ENCODE measurements at places on chromosomes 16 and 17.

- DNase-seq: no peak
Observed at GRCh38 chr17:28174352-28175046, 132.0 kb downstream of the NLK start.

DNA sequence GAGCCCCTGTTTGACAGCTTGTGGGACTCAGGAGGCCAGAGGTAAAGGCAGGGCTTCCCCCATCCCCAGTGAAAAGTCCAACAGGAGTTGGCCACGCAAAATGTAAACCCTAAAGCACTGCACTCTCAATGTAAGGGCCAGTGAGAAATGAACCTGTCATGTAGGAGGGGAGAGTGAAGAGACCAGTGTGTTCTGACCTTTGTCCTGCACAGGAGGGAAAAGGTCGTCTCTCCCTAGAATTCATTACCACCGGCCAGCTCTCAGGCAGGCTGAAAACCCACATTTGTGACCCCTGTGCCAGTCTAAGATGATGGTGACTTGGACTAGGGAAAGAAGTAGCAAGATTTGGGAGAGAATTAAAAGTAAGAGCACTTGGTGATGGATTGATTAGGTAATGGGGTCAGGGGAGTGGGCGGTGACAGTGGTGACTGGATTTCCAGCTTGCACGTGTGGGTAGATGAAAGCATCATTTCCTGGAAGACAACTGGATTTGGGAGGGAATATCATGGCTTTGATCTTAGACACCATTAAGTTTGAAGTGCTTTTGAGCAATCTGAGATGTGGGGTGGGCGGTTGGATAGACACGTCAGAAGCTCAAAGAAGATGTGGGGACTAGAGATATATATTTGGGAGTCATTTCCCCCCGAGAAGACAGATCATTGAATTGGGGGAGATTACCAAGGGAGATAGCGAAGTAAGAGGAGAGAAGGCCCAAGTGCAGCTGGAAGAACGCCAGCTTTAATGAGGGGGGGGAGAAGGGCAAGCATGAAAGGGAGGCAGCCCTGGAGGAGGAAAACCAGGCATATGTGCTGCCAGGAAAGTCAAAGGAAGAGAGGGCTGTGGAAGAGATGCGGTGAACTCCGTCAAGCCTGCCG lies 119.5 kb downstream of the NTN1 start:
- no peak for DNase-seq

DNA sequence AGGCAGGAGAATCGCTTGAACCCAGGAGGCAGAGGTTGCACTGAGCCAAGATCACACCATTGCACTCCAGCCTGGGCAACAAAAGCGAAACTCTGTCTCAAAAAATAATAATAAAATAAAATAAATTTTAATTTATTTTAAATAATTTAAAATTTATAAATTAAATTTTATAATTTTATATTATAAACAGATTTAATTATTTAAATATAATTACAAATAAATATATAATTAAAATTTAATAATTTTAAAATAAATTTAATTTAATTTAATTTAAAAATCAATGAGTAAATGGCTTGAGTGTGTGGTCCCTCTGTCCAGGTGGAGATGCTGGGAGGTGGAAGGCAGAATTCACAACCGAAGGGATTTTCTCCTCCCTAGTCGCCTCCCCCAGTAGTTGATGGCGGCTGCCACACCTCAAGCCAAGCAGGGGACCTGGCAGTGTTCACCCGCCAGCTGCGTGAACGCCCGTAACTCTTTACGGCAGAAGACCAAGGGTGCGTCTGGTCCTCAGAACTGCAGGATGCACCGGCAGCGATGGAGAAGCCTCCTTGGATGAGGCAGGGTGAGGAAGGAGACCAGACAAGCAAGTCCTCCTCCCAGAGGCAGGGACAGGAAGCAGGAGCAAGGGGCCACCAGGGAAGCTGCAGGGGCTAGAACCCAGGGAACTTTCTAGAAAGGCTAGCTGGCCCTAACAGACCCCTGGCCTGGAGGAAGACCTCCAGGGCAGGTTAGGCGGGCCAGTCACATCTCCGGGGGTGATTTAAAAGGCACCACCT lies 22.9 kb upstream of the KRT17 start:
- DNase-seq: no peak

DNA sequence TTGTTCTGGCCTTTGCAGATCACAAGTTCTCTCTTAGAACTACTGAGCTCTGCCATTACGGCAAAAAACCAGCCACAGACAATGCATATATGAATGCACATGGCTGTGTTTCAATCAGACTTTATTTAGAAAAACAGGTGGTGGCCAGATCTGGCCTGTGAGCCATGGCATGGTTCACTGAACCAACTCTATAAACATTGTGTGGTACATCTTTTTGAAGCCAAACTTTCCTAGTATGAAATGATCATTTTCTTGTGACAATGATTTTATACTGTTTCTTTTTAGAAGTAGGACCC lies 65.9 kb upstream of the AMZ2 start:
- DNase-seq: no peak

DNA sequence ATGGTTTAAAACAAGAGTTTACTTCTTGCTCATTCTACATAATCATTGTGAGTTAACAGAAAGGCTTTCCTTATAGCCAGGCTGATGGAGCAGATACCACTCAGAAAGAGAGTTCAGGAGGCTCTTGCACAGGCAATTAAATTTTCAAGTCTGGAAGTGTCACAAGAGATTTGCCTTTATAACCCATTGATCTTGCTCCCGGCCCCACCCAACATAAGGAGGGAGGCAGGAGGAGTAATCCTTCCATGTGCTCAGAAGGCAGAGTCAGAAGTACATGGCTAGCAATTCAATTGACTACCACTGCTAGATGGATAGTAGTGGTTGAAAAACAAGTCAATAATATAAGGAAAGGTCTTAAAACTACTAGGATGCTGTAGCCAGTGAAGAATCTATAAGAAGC lies 346.3 kb upstream of the CDH11 start:
- DNase-seq: no peak

DNA sequence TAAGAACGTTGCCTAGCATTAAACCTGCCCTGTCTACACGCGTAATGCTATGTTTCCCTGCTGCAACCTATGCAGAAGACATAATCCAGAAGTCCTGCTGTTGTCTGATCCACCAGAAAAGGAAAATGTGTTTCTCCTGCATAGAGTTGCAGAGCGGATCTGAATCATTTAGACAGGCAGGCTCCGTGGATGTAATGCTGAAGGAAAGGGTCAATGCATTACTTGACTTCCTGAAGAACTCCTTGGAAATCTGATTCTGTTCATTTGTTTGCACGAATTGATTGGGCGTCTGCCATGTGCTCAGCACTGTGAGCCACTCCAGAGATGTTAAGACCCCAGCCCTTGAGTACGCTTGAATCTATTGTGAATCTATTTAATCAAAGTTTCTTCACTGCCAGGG lies 83.4 kb downstream of the FOXL1 start:
- DNase-seq: no peak

DNA sequence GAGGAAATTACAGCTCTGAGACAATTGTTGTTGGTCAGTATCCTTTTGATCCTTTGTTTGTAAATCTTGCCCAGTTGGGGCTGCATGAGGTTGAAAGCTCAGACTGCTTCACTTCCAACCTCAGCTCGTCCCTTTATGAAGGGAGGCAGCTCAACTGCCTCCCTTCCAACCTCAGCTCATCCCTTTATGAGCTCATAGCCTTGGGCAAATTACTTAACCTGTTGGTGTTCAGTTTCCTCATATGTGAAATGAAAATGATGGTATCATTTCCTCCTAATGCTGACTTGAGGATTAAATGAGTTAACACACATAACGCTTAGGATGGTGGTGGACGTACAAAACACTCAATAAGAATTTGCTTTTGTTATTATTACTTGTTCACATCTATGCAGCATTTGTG lies 265.1 kb downstream of the CDH13 start:
- no peak for DNase-seq

DNA sequence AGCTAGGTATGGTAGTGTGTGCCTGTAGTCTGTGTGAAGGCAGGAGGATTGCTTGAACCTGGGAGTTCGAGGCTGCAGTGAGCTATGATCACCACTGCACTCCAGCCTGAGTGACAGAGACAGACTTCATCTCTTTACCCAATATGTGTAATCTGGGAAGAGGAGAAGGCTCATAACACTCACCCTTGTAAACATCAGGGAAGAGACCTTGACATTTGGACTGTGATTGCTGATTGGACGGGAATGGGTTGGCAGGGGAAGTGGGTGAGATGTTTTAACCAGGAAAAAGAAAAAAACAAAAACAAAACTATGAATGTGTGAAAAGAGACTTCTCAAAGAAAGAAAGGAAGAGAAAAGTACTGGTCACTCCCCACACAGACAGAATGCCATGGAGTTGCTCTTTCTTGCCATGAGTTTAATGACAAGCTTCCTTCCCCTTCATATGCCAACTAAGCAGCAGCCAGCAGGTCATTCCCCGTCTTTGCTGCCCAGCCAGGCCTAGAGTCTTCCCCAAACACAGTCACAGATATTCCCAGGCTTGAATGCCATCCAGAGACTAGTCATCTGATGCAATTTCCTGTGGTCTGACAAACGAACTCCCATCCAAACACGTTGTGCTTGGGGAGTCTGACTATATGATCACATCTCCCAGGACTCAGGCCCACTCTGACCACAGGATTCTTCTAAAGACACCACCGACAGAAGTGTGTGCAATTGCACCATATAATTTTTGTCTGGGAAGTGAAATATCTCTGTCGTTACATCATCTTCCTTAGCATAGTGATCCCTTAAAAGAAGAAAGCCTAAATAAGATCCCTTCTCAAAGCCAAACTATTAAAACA lies 3.6 kb upstream of the XAF1 start:
- DNase-seq: no peak

DNA sequence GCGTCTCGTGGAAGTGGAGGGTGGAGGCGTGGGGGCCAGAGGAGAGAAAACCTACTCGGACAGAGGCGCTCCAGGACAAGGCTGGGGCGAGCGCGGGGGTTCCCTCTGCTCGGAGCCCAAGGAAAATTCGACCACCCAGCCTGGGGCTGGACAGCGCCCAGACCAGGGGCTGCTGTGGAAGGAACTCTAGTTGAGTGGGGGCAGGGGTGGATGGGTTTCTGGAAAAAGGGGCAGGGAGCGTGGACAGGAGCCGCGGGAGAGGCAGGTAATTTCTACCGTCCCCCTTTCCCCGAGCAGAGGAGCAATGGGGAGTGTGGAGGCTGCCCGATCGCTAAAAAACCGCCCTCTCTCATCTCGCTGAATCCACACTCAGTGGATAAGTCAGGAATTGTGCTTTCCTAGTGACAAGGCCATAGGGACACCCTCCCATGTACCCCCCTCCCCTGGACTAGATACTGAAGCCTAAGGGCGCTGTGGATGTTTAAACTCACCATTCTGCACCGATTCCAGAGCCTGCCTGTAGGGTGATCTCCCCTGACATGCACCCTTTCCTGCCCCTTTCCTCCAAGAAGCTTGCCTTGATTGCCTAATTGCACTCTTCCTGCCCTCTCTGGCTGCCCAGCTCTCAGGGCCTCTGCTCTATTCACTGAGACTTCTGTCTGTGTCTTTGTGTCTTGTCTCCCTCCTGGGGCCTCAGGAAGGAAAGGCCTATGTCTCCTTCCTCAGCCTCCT lies 90.7 kb upstream of the TMEM97 start:
- DNase-seq: peak; percentile 56

DNA sequence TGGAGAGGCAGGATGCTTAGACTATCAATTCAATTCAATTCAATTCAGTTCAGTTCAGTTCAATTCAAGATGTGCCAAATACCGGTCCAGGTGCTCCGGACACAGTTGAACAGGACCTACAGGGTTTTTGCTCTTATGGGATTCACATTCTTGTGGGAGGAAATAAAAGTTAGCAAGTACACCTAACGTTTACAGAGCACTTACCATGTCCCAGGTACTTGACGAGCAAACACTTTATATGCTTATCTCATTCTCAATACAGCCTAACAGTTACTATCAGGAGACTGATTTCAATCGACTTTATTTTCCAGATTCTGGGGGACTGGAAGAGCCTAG lies 467 bp upstream of the GDE1 start:
- DNase-seq: no peak

Measured in ELF-1 (cell line).